ENCODE measurements at places on chromosomes 1 and 21.

GRCh38 chr1:64675718-64676345 is 69.0 kb upstream of the RAVER2 start:
- peak; percentile 49 for DNase-seq

GRCh38 chr1:232380596-232380995 is 249.3 kb downstream of the SIPA1L2 start:
- DNase-seq, result no peak

- no peak for DNase-seq
Observed at GRCh38 chr1:65668368-65668767, 124.3 kb upstream of the PDE4B start.

- no peak for DNase-seq
Observed at GRCh38 chr1:185409763-185410528, 92.9 kb upstream of the IVNS1ABP start.

GRCh38 chr1:11198851-11199594 is 9.9 kb downstream of the ANGPTL7 start:
- DNase-seq, result no peak

- DNase-seq, result no peak
Observed at GRCh38 chr1:63982201-63982600, 208.4 kb downstream of the ROR1 start.

DNA sequence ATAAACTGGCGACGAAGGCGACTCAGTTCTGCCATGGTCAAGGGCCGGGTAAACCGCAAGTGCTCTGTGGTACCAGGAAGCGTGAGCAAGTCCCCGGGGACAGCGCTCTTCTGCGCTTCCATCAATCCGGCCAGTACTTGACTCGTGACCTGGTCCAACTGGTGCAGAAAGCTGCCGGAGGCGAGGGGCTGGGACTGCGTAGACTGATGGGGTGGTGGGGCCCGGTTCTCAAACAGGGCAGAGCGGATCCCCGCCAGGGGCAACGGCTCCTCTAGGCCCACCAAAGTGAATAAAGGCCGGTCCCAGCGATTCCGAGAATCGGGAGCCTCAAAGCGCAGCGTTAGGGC is 852 bp downstream of the KTI12 start:
- peak; percentile 28 for DNase-seq

GRCh38 chr1:153616917-153617311 is 789 bp upstream of the S100A14 start:
- peak; percentile 45 for DNase-seq

GRCh38 chr1:112618721-112619517 is at the start of gene ST7L:
ST7L (minus strand) TSS chr1:112619141; CDS start chr1:112619113, 28 bp downstream.
- DNase-seq, result peak; percentile 90

DNA sequence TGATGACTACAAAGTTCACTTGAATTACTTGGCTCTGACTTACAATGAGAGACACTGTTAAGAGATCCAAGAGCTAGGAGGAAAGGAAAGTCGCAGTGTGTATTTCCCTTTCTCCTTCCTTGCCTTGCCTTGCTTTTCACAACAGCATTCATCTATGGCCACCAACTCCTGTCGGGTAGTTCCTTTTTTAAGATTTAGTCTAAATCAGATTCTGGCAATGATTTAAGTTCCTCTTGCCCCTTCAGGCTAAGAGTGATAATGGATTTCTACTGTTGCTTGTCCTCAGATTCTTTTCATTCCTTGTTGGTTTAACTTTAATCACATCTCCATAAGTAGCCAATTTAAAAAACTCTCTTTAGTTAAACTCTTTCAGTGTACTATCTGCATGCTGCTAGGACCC is 91.9 kb downstream of the GTF2B start:
- DNase-seq, result no peak

DNA sequence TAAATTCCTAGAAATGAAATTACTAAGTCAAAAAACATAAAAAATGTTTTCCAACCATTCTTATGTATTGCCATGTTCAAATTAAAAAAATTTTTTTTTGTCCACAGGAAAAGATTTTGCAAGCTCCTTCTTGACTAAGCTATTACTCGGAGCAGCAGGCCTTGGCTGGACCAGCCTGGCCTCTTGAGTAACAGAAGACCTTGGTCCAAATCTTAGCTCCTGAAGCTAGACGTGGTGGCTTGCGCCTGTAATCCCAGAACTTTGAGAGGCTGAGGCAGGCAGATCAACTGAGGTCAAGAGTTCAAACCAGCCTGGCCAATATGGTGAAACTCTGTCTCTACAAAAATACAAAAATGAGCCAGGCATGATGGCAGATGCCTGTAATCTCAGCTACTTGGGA is 77.6 kb downstream of the CLSTN1 start:
- no peak for DNase-seq

DNA sequence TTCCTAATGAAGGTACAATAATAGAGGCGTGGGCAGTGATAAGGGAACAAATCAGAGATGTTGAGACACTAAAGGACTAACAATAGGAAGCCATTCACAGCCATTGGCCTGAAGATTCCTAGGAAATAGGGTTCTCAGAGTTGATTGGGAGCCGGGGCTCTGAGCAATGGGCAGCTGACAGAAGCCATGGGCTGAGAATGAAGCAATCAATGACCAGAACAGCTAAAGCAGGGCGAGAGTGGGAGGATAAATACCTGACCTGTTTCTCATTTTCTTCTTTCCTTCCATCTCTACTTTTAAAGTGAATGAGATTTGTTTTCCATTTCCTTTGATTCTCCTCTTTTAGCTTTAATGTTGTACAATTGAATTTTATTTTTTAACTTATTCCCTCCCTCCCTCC is 774.7 kb upstream of the ADGRL4 start:
- no peak for DNase-seq

GRCh38 chr1:214859647-214860046 is 222.9 kb upstream of the KCNK2 start:
- no peak for DNase-seq

DNA sequence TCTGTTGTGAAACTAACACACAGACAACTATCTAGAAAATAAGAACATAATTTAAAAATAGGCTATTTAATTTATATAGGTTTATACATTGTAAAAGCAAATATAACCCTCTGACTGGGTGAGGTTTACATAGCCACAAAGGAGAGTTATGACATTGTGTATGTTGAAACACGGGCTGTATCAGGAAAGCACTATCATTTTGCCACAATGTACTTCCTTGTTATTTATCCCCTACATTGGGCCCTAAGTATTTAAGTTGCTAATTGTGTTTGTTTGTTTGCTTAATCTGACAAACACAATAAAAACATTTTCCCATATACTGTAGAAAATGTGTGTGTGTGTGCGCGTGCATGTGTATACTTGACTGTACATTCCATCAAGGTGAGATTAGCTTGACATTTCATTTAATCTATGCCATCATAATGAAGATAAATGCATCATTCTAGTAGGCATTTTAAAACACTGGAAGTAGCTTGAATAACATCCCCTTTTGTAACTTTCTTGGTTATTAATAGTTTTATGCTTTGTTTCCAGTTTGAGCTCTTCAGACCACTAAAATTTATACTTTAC is 72.1 kb downstream of the RGS13 start:
- DNase-seq, result no peak

- no peak for DNase-seq
Observed at GRCh38 chr1:177077006-177077405, 87.5 kb downstream of the ASTN1 start.

DNA sequence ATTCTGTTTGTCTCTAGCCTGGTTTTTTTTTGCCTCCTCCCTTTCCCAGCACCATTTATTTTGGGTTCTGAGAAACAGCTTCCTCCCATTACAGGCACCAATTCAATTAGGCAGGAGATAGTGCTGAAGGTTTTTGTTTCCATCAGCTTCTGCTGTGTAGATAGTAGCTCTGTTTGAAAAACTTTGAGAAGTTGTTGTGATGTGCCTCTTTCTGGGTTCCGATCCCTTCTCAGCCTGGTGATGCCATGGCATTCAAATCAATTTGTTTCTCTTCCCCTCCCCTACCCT is 109.0 kb downstream of the NFIA start:
- no peak for DNase-seq

DNA sequence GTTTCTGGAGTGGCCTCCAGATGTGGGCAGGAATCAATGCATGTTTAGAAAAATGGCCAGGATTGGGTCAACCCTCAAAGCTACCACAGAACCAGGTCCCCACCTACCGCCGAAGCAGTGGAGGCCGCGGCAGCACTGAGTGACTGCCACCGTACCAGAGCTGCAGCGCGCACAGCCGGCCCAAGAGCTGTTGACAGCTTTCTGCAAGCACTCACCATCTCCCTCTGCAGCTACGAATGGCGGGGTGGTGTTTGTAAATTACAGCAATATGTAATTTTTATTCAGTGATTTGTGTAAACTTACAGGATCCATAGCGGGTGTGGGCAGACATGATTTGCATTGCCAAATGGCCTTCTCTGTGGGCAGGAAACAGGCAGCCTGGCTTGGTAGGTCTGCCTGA is 96.4 kb downstream of the CAMK2N1 start:
- DNase-seq, result no peak

- peak; percentile 79 for DNase-seq
Observed at GRCh38 chr1:207619871-207620542, 24.9 kb upstream of the CR1L start.

GRCh38 chr1:180234369-180235076 is 4.5 kb downstream of the LHX4 start:
- DNase-seq, result peak; percentile 5

- no peak for DNase-seq
Observed at GRCh38 chr1:98028800-98029199, 108.0 kb upstream of the DPYD start.

GRCh38 chr1:61186753-61187152 is 104.4 kb downstream of the NFIA start:
- no peak for DNase-seq

GRCh38 chr1:87146538-87146937 is 182.1 kb upstream of the LMO4 start:
- no peak for DNase-seq

DNA sequence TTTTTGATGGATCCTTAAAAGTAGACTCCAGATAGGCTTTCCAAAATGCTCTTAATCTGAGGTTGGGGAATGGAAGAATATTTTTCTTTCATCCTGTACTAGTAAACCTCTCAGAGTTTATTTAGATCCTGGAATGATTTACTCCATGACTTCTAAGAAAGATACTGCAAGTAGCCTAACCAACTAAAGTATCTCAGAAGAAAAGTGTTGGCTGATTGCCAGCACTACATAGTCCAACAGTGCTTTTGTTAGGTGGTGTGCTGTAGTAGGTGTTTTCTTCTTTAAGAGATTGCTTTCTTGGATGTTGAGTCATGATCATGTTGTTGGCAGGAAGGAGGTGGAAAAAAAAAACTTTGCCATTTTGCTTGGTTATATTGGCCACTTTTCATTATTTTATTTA is 119.8 kb downstream of the OSBPL9 start:
- DNase-seq, result peak; percentile 20

- DNase-seq, result no peak
Observed at GRCh38 chr1:152398812-152399698, 15.0 kb downstream of the CRNN start.

GRCh38 chr1:227929751-227930472 is 17.8 kb downstream of the WNT9A start:
- no peak for DNase-seq

GRCh38 chr1:71785450-71785849 is 496.9 kb downstream of the NEGR1 start:
- peak; percentile 51 for DNase-seq

DNA sequence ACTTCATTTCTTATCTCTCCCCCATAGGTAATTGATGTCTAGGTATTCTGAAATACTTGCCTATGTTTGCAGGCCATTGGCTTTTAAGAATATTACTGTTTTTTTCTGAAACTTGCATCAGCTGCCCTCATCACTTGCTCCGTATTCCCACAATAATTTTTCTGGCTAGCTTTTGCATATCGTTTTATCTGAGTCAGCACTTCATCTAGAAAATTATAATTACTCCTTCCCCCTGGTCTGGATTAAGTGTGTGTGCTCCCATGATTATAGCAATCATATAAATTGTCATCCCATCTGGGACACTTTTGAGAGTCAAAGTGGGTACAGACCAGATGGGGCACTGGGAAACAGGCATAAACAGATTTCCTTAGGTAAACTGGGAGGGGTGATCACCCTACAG is 583.2 kb upstream of the B3GALT2 start:
- no peak for DNase-seq

DNA sequence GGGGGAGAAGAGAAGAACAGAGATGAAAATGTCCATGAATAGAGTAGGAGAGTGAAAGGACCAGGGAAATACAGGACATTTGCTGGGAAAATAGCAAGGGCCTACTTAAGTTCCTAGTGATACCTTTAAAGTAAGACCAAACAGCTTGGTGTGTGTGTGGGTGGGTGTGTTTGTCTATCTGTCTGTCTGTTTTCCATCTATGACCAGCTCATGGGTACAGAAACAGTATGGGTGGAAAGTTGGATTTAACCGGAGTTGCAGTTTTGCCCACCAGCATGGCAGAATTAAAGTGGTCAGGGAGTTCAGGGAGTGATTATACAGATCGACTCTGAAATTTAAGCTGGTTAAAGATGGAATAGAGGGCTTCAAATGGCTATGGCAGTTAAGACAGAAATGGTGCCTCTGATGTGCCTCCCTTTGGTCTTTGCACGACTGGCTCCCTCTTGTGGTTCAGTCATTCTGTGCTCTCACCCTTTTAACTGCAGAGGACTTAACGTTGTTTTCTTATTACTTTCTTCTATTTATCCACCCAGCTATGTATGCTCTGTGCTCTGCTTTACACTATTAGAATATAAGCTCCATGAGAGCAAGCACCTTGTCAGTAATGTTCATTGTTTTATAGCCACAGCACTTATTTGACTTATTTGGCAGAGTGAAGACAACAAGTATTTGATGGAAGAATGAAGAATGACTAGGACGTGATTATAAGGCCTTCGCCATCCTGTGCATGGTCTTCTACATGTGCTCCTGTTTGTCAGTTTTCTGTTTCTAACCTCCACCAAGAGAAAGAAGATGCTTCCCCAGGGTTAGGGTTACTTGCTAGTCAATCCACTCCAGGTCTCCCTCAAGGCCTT is 72.7 kb upstream of the AK4 start:
- DNase-seq, result peak; percentile 60

DNA sequence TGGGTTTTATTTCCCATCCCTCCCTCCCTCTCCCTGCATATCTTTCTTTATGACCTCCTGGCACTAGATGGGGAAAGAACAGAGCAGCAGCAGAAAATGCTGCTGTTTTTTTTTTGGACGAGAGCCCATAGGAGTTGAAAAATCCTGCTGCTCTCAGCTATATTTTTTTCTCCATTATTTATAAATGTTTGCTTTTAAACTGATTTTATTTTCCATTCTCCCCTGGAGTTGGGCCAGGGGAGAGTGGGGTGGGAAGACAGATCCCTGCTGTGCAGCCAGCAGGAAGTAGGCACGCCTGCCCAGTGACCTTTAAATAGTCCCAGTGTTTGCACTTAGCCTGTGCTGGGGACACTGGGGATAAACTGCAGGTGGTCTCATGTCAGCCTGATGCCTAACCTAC is 17.4 kb downstream of the SFT2D2 start:
- DNase-seq, result no peak

DNA sequence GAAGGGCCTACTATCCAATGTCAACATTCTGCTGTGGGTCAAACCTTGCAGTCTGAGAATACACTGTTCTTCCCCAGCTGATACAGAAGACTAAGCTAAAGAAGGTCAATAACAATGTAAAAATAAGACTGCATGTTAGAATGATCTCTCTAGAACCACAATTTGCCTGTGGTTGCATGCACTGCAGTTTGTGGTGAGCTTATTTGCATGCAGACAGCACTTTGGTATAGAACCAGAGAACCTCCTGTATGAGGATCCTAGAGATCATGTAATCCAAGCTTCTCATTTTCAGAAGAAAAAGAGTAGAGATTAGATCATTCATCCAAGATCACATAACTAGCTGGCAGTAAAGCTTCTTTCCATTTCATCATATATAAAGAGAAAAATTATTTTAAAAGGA is 15.8 kb downstream of the SYNJ1 start:
- no peak for DNase-seq

GRCh38 chr1:184532199-184532598 is 145.4 kb downstream of the C1orf21 start:
- DNase-seq, result no peak

- DNase-seq, result no peak
Observed at GRCh38 chr1:232877365-232878028, 72.3 kb downstream of the MAP10 start.

Measured in tongue (tissue), 3 donors.